Naive B cell (primary cell): ENCODE measurements at places on chromosomes 4 and X. TPM values are rescaled to one million over a fixed set of nuclear protein-coding genes. Genes with fewer than 3 reads are reported as not detected.

The CLCN4 gene
- polyA plus RNA-seq = 30.3 TPM

The TMSB15C gene
- not detected for polyA plus RNA-seq

The BOD1L1 gene
- polyA plus RNA-seq = 3.3 TPM

The SULT1B1 gene
- not detected for polyA plus RNA-seq

The MAP9 gene
- polyA plus RNA-seq = 4.3 TPM

The FAM200B gene
- 64.4 TPM for polyA plus RNA-seq

The POU3F4 gene
- polyA plus RNA-seq = not detected
